ENCODE measurements at places on chromosomes 5 and 9.

DNA sequence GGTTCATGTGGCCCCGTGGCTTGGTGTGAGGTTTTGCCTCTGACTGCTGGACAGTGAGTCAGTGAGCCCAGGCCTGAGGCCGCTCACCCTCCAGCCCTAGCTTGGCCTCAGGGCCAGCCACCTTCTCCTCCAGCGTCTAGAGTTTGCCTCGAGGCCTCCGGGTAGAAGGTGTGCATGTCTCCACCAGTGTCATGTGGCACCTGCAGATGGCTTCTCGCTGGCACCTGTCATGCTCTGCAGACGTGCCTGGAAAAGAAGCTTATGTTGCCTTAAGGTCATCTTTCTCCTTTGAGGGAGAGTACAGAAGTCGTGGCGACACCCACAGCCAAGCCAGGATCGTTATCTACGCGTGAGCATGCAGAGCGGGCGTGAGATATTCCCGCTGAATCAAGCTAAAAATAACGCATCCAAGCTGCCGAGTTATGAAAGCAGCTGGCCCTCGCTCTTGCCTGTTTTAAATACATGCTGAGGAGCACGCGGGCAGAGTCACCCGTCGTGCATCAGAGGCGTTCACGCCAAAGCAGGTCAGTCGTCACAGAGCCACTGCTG is 79.7 kb upstream of the FCN2 start:
- DNase-seq, result no peak

- DNase-seq, result peak; percentile 77
These were observed 681 bp downstream of the FNIP1 start for GRCh38 chr5:131795879-131796792.

DNA sequence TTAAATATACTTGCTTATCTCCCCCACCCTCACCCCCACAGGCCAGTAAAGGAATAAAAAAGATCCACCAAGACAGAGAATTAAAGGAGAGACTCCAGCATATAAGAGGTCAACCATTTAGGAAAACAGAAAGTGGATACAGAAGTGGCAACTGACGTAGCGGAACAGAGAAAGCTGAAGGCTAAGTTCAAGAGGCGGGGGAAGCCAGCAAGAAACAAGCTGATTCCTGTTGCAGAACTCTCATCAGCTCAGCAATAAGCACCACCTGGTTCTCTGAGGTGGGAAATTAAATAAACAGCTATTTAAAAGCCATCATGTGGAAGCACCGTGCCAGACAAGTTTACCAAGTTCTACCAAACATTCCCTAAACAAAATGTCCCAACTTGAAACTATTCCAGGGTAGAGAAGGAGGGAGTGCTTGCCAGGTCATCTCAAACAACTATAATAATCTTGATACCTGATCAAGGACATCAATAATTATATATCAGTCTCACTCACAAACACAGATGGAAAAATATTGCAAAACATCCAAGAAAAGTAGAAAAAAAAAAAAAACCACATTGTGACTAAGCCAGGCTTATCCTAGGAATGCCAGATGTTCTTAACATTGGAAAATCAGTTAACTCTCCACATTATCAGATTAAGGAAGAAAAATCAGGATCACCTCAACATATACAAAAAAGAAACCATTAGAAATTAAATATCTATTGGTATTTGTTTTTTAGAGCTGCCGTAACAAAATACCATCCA is 7.3 kb upstream of the ARL15 start:
- DNase-seq, result no peak

- no peak for DNase-seq
These were observed 46.1 kb downstream of the NR6A1 start for GRCh38 chr9:124725068-124725452.

- no peak for DNase-seq
These were observed 26.5 kb upstream of the ABO start for GRCh38 chr9:133301253-133302230.

DNA sequence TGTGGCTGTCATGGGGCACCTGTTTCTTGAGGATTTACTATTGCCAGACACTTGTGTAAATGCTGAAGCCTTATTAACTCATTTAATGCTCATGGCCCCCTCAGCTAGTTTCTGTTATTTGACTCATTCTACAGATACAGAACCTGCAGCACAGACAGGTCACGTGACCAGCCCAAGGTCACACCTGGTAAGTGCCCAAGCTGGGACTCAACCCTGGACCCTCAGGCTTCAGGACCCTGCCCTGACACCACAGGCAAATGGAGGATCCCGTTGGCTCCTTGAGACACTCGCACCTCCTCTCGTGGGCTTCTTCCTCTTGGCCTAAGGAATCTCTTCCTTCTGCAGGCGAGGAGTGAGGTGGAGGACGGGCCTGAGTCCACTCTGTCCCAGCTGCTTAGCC is 10.6 kb upstream of the NEURL1B start:
- peak; percentile 4 for DNase-seq

DNA sequence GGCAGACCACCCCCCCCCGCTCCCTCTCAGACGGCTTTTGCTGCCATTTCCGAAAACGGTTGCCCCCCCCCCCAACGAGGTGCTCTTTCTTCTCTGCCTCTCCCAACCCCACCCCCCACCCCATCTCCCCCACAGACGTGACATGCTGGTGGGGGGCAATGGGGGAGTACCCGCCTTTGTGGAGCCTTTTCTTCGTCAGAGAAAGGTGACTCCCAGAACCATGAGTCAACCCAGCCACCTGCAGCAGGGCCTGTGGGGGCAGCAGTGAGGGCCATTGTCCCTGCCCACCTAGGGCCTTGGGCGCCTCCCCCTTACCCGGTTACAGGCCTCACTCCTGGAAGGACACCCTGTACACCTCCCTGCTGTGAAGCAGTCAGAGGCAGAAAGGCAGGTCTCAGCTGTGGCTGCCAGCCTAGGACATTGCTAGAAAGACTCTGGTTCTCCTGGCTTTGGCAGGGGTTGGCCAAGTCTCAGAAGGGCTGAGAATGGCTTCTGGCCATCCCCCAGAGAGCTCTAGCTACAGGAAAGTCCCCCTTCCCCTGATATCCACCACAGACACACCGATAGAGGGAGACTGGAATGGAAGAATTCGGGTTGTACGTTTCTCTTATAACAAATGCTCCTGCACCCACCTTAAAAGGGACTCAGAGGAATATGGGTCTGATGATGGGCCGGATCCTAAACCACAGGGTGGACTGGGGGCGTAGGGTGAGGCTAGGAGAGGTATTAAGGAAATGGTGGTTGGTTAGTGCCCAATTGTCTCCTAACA is 2.2 kb downstream of the DNAJB5 start:
- DNase-seq, result no peak

DNA sequence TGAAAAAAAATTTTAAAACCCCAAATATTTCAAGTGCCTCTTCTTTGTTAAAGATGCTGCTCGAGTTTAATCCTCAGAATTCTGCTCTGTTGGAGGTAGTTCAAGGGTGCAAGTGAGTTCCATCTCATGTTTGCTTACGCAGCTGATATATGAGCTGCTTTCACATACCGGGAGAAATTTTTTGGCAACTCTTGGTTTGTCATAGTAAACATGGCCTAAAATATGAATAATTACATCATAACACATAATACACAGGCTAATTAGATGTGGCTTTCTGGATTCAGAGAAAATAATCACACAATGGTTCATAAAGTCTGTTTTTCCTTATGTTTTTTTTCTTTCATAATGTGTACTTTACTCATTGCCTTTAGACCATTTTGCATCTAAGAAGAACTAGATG is 1134.1 kb downstream of the PTPRD start:
- DNase-seq, result no peak

- DNase-seq, result no peak
These were observed 35.8 kb downstream of the OTULINL start for GRCh38 chr5:14617441-14617840.

- DNase-seq, result no peak
These were observed 53.7 kb upstream of the ZBTB43 start for GRCh38 chr9:126750941-126751725.

GRCh38 chr5:39022151-39022550 is 52.0 kb downstream of the RICTOR start:
- DNase-seq, result no peak

- DNase-seq, result no peak
These were observed 45.5 kb downstream of the HTR1A start for GRCh38 chr5:63916786-63917185.

GRCh38 chr5:113038136-113038535 is 61.5 kb downstream of the DCP2 start:
- no peak for DNase-seq

- no peak for DNase-seq
These were observed 42.4 kb upstream of the AIF1L start for GRCh38 chr9:131053896-131054295.

GRCh38 chr9:122088880-122089706 is 4.0 kb downstream of the TTLL11 start:
- DNase-seq, result no peak

DNA sequence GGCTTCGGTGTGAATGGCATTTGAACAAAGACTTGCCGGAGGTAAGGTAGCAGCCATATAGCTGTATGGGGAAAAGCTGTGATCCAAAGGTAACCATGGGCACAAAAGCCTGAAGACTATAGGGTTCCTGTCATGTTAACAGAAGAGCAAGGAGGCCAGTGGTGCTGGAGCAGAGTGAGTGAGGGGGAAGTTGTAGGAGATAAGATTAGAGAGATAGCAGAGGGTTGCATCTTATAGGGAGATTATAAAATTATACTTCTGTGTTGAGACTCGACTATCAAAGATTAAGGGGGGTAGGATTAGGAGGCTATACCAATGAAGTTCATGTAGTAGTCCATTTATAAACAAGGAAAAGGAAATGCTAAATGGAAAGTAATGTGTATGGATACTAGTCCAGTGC is 3.3 kb downstream of the NCBP1 start:
- no peak for DNase-seq

GRCh38 chr5:159419576-159419975 is 89.3 kb upstream of the IL12B start:
- DNase-seq, result no peak

DNA sequence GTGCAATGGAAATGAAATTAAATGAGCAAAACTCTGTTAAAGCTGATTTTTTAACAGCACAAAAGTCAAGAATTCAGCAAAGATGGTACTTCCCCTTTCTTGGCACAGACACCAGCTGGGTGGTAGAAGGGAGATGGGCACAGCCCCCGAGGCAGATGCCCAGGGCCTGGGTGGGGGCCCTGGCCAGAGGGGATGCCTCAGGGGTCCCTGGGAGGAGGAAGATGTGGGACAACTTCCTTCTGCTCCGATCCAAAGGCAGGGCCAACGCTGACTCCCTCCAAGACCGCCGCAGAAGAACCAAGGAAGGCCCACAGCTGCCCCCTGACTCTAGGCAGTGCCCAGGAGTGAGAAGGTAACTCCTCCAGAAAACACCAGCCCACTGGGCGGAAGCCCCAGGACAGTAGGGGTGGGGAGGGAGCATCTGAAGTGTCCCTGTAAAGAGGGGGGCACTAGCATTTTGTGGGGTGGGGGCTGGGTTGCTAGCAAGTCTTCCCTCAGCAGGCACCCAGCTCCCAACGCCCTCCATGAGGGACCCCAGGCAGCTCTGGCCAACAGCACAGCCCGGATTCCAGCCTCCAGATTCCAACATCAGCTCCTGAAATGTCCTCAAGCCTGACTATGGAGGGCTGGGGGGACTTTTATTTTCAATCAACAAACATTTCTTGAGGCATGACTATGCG is 4.9 kb downstream of the NACC2 start:
- DNase-seq, result no peak

GRCh38 chr5:145854651-145855258 is 18.1 kb downstream of the GRXCR2 start:
- DNase-seq, result no peak

- DNase-seq, result peak; percentile 62
These were observed 234.4 kb upstream of the MPDZ start for GRCh38 chr9:13513716-13514444.

- DNase-seq, result no peak
These were observed 48.8 kb downstream of the NTNG2 start for GRCh38 chr9:132210472-132211145.

GRCh38 chr9:68781928-68782327 is 76.9 kb downstream of the PIP5K1B start:
- DNase-seq, result no peak

GRCh38 chr9:106590759-106591505 is 272.0 kb upstream of the ZNF462 start:
- DNase-seq, result no peak

DNA sequence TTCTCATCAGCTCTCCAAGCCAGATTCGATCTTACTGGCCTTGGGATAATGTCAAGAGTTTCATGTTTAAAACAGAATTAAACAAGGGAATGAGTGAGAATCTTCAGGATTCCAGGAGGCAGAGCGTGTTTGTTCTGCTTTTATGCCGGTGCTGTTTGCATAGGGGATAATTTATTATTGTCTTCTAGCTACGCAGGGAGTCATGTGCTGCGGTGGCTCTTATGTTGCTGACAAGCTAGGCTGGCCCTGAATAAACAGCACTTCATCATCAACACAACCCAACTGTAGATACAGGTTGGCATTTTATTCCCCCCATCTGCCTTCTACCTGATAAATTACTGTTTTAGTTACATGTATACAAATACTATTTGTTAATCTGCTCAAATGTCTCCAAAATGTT is 47.1 kb upstream of the PCA3 start:
- DNase-seq, result no peak

DNA sequence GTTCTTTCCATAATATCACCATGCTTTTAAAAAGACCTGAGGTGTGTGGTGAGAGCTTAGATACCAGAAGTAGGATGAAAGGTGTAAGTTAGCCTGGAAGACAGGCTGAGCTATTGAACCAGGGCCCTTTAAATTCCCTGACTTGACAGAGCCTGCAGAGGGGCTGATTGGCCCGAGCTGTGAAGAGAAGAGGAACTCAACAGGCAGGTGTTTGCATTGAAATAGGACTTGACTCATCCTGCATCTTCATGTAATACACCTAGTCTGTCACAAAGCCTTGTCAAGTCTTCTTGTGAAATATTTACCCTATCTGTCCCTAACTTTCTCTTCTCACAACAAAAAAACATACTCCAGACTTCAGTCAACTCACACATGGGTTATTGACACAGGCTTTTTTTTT is 16.6 kb upstream of the ANP32B start:
- DNase-seq, result no peak

DNA sequence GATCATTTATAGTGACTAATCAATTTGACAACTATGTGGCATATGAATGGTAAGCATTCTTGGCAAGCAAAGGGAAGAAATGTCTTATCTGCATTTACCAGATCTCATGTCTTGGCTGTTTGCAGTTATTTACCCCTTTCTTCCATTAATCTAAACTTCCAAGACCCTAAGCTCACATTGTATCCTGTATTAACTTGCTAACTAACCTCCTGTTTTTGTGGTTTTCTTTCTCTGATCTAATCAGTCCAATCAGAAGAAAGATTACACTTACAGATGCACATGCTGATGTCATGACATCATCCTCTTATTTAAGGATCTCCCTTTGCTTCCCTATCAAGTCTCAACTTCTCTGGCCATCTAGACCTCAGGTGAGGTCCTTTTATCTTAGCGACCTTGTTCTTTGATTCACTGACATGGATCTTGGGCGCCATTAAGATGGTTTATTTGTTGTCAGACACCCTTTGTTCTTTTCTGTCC is 95.5 kb downstream of the F2RL2 start:
- no peak for DNase-seq

- DNase-seq, result no peak
These were observed 21.8 kb downstream of the C5orf22 start for GRCh38 chr5:31553863-31554262.

DNA sequence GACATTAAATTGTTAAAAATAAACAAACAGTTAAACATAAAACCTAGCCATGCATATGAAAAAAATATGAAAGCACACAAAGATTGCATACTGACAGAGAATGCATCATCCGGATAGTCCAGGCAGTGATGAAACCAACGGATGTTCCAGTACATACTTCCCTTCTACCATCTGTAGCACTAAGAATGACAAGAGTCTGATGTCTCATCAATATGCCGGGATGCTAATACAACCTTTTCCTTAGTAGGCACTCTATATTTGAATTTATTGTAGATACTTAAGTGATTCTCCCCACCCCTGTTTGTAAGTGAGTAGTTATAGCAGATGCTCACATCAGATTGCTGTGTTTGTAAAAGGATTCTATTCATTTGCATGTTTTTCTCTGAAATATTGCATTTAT is 571.2 kb upstream of the WWC1 start:
- DNase-seq, result no peak
